ENCODE measurements at places on chromosomes 2 and 18.
A peak's percentile ranks its signal among the peaks of the same experiment; 100 is the strongest.

DNA sequence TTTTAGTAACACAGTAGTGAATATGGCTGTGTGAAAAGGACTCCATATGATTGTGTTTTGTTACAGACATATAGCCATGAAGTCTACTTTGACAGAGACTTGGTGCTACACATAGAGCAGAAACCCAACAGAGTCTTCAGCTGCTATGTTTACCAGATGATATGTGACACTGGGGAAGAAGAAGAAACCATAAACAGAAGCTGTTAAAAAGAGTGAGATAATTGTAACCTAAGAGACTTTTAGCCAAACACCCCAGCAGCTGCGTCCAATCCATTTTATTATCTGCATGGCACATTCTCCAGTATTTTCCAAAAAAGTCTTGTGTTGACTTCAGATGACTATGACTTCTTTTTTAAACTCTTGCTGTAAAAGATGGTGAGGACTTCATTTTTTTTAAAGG lies 41.4 kb upstream of the CYBRD1 start:
- no peak for DNase-seq

GRCh38 chr2:165373278-165374010 lies 96.1 kb upstream of the CSRNP3 start:
- DNase-seq, result no peak

DNA sequence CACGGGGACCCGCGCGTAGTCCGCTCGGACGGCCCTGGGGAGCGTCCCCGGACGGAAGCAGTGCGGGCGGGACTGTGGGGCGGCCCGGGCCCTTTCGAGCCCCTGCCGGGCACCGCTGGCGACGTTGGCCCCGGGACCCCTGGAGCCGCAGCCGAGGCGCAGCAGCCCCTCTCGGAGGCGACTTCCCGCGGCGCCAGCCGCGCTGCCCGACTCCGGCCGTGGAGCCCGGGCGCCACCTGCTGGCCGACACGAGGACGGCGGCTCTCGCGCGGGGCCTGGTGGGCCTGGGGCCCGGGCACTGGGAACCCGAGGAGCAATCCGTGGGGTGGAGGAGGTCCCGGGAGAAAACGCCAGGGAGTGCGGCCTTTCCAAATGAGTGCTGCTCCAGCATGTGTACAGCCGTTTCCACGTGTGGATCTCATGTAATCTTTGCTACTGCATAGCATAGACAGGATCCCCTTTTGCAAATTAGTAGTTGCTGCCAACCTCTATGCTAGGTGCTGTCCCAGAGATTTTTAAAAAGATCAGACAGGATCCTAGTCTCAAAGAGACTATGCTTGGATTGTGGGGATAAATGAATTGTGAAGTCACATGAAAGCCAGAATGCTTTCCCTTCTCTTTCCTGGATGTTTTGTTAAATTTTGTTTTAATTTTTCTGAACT lies 4.0 kb downstream of the ID2 start:
- peak; percentile 89 for DNase-seq

- DNase-seq, result no peak
Observed at GRCh38 chr2:9678544-9678943, 47.7 kb upstream of the YWHAQ start.

GRCh38 chr2:241432824-241433448 lies 75.4 kb downstream of the STK25 start:
- DNase-seq, result no peak

DNA sequence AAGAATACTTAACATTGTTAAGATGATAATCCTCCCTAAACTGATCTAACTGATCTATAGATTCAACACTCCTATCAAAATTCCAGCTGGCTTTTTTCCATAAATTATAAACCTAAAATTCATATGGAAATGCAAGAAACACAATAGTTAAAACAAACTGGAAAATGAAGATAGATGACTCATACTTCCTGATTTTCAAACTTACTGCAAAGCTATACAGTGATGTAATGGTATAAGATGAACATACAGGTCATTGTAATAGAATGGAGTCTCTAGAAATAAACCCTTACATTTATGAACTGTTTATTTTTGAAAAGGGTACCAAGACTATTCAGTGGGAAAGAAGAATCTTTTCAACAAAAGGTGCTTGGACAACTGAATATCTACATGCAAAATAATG lies 32.3 kb downstream of the UBXN4 start:
- no peak for DNase-seq

- DNase-seq, result no peak
Observed at GRCh38 chr2:105449076-105449475, 50.2 kb upstream of the FHL2 start.

- no peak for DNase-seq
Observed at GRCh38 chr2:208033701-208034502, 8.6 kb upstream of the PLEKHM3 start.

GRCh38 chr18:66124394-66124793 lies 373.6 kb downstream of the CDH7 start:
- DNase-seq, result no peak

GRCh38 chr2:144099340-144099739 lies 420.6 kb downstream of the ZEB2 start:
- DNase-seq, result no peak

GRCh38 chr2:85892216-85892944 lies 3.6 kb upstream of the ST3GAL5 start:
- DNase-seq, result no peak

All from activated CD4-positive, CD25-positive, alpha-beta regulatory T cell treated with anti-CD3 and anti-CD28 coated beads, Interleukin-2, amount 50 U/mL, for 72 hours (primary cell).